NCI-H69 (cell line): ENCODE measurements at places on chromosomes 3 and 15.
A peak's percentile ranks its signal among the peaks of the same experiment; 100 is the strongest.

GRCh38 chr15:62840526-62841268 lies 201.8 kb upstream of the TPM1 start:
- no peak for DNase-seq

- DNase-seq = no peak
Measured at GRCh38 chr3:122678506-122678905, 2.1 kb upstream of the PARP14 start.

- DNase-seq = no peak
Measured at GRCh38 chr15:92385096-92385495, 8.6 kb upstream of the ST8SIA2 start.

- no peak for DNase-seq
Measured at GRCh38 chr3:126530171-126531050, 6.5 kb downstream of the CHST13 start.

DNA sequence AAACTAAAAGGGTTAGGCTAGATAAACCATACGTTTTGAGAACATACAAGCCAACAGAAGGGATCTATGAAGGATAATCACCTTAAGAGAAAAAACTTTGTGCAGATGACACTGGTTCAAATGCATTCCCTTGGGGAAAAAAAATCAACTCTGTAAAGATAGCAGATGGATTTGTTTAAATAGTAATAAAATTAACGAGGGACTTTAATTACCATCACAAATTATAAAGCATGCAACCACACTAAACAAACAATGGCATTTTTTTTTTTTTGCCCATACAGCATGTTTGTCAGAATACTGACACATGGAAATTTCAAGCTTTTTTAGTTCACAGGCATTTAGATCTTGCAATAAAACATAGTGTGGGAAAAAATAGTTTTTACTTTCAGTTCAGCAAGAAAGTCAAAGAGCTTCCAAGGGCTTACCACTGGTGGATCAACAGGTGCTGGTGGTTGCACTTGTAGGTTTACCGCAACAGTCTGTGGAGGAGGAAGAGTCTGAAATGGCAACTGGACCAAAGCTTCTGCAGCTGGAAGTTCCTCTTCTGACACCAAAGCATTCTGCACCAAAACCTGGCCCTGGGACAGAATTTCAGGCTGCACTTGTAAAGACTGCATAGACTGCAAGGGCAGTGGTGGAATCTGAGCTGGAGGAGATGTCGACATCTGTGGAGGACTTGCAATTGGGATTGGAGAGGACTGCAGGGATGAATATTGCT lies 53.1 kb downstream of the PHC3 start:
- peak; percentile 96 for DNase-seq

- no peak for DNase-seq
Measured at GRCh38 chr3:52090131-52090932, 34.0 kb upstream of the DUSP7 start.

DNA sequence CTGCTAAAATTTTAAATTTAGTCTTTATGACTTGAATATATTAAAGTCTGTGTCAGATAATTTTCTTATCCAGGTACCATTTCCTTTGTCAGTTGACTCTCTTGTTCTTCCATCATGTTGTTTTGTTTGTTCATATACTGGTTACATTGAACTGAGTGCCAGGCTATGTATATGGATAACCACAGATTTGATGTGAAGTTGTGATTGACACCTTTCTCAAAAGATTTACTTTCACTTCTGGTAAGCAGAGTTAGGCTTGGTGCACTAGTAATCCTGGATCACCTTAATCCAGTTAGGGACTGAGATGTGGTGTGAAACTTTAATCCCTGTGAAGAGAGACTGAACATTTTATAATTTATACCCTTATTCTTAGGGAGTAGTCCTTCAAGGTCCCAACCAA lies 99.4 kb downstream of the ADAM10 start:
- DNase-seq = no peak

DNA sequence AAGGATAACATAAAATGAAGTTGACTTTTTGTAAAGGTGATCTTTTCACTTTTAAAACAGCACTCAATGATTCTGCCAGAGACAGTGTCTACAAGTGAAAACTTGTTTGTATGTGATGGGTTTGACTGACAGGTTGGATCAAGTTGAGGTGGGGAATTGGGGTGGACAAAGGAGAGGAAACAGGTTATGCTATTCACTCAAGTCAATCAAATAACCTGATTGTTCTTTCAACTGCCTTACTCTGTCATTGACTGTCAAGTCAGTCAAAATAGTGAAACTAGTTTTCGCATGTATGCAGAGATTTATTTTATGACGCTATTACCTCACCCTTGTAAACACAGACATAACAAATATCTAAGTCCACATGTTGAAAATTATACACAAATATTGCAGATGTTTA lies 187.7 kb downstream of the ROBO2 start:
- no peak for DNase-seq

- no peak for DNase-seq
Measured at GRCh38 chr3:117084277-117084676, 374.7 kb downstream of the TUSC7 start.

DNA sequence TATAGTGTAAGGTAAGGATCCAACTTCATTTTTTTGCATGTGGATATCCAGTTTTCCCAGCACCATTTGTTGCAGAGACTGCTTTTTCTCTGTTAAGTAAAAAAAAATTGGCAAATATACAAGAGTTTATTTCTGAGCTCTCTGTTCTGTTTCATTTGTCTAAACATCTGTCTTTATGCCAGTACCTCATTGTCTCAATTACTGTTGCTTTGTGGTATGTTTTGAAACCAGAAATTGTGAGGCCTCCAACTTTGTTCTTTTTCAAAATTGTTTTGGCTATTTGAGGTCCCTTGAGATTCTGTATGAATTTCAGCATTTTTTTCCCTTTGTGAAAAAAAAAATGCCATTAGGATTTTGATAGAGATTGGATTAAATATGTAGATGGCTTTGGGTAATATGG lies 150.5 kb downstream of the MINAR1 start:
- no peak for DNase-seq

DNA sequence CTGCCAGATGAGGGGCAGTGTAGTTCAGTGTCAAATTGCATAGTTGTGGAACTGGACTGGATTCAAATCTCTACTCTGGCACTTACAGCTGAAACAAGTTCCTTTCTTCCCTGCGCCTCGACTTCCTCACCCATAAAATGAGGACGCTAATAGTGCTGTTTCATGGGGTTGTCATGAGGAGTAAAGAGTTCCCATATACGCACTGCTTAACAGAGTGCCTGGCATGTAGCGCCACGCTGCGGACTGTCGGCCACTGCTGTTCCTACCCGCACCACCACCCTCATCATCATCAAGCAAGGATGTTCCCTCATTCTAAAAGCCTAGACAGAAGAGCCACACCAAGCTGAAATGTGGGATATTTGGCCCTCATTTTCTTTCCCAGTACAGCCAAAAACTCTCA lies 91.9 kb downstream of the CHDH start:
- no peak for DNase-seq

DNA sequence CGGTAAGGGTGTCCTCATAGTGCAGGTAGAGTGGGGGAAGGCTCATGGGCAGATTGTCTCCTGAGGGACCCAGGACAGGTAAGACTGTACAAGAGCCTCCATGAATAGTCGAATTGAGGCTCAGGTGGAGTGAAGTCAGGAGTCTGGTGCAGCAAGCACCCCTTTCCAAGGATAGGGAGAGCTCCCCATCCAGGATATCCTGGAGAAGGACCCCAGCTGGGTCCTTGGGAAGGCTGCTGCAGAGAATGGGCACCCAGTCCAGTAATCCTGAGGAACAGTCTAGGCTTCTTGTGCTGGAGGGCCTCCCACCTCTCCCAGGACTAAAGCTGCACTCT lies 592 bp downstream of the DUOXA2 start:
- no peak for DNase-seq

DNA sequence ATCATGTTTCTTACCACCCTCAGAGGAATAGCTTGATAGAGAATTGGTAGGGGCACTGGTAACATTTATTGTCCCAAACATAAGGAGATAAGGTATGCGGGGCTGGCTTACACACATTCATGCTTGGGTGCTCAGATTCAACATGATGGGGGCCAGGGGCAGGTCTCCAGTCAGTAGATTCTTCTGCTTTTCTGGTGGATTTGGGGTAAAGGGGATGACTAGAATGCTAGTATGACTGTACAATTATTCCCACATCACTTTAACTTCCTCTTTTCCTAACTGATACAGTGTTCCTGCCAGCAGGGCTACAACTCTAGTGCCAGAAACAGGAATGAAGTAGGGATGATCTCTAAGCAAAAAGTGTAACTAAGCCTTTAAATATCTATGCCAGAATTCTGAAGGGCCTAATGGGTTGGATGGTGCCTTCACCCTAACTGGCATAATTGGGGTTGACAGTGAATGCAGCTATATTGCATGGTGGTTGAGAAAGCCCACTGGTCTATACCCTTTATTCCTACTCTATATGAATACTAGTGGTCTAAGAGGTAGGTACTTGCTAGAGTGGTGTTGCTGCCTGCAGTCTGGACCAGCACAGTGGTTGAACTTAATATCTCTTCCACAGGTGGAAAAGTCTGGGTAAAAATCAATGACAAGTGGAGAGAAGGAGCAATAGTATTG lies 117.4 kb downstream of the IL12A start:
- no peak for DNase-seq

DNA sequence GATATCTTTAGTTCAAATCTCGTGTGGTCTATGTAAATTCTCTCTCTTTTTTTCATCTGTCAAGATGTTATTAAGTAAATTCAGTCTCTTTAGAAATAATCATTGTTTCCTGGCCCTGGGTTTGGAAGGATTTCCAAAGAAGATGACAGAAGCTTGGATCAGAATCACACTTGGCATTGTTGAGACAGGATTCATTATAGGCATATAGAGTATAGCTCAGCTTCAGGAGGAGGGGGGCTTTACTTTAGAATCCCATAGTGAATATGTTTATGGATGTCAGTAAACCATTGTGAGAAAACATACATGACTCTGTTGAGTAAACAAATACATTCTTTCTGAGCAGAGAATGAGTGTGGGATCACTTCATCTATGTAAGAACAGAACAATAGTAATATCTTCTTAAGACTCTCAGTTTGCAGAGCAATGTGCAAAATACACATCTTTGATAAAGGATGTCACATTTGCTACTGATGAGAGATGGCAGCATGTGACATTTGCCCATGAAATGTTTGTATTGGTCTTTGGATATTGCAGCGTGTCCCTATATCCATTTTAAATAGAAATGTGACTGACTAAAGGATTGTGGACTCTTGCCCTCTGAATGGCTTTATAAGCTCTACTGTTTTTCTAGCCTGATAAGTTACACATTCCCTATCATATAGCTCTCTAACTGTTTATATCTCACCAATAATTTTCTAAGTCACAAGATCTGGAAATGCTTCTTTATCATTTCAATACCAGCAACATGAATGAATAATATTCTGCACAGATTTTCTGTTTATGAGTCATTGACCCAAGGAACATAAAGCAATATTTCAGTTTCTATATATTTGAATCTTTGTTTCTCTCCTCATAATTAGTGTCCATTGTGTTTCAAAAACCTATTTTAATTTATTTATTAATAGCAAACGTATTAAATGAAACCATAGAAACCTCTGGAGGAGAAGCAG lies 95.6 kb upstream of the THRB start:
- no peak for DNase-seq

DNA sequence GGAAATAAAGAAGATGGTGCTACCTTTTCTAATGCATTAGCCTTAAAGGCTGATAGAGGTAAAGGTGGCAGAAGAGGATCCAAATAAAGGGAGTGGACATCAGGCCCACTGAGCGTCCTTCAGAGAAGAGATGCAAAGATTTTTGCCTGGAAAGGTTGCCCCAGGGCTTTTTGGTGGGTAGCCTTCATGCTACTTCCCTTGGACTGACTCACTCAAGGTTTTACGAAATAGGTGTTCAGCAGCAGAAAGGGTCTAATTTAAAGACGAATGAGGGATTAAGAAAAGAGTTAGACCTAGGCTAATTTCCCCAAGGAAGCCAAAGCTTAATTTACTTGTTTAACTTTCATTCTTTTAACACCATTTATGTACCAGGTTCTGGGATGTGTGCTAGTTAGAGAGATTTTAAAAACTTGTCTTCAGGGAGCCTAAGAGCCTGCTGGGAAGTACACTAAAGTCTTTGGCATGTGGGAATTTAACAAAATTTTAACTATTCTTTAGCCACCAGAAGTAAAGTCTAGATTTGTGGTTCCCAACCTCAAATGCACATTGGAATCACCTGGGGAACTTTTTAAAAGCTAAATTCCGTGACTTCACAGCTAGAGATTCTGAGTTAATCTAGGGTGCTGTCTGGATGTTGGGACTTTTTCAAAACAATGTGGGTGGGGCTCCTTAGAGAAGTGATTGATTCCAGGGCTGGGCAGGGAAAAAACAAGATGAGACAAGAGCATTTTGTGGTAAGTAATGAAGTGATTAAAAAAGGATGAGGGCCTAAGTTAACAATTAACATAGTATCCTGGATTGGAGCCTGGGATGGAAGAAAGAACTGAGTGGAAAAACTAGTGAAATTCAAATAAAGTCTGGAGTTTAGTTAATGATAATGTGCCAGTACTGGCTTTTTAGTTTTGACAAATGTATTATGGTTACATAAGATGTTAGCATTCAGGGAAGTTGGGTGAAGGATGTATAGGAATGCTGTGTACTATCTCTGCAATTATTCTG lies 3.4 kb downstream of the IL20RB start:
- DNase-seq = no peak

DNA sequence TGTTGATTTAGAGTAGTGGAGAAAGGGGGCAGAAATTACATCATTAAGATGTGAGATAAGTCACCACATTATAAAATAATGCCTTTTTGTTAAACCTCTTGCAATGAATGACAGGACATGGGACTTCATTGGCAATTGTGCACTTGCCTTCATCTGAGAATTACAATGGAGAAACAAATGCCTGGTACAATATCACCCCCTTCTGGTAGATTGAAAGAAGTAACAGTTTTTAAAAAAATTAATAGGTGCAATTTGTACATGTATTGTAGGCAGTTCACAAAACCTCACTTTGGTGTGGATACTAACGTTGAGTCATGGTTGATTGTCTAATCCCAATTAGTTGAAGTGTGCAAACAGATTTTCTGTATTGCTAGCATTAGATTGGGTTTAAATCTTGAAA lies 4.6 kb upstream of the P2RY14 start:
- peak; percentile 51 for DNase-seq

DNA sequence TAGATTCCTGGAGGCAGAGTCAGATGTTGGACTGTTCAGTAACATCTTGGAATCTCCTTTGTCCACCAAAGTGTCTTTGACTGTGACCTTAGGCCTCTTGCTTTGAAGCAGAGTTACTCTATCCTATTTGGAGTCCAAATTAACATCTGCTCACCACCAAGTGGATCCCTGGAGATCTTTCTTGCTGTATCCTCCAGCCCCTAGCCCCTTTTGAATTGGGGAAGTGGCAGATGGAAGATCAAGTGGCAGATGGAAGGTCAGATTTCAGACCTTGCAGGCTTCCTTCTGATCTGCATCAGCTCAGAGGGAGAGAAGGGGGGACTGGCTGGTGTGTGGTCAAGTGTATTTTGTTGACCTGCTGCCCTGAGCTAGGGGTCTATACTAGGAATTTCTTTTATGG lies 125.0 kb upstream of the ROPN1 start:
- peak; percentile 86 for DNase-seq

- DNase-seq = no peak
Measured at GRCh38 chr15:71051539-71051938, 63.7 kb upstream of the THSD4 start.

DNA sequence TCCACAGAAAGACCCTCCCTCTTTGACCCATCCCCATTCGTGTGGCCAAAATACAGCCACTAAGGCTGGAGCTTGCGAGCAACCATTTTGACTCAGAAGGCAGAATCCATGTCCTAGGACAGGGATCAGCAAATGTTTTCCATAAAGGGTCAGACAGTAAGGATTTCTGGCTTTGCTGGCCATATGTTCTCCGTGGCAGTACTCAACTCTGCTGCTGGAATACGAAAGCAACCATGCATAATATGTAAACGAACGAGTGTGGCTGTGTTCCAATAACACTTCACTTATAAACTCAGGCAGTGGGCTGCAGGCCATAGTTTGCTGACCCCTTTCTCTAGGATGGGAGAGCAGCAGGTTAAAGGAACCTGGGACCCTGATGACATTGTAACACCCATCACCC lies 77.6 kb upstream of the WNT5A start:
- peak; percentile 56 for DNase-seq
